ENCODE measurements at places on chromosomes 12 and 14.

DNA sequence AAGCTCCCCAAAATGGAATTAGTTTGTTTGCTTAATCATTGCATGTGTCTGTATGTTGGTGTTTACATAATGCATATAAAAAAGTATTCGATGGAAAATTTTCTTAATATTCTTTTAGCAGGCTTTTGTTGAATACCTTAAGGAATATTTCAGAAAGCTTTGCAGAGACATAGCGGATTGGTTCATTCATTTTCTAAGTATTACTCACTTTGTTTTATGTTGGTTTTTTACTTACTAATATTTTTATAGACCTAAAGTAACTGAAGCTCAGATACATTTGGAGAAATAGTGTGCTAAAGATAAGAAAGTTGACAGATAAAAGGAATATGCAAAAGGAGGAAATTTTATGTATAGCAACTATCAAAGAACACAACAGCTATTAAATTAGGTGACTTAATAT, 191.0 kb downstream of the ERC1 start:
- DNase-seq = no peak

DNA sequence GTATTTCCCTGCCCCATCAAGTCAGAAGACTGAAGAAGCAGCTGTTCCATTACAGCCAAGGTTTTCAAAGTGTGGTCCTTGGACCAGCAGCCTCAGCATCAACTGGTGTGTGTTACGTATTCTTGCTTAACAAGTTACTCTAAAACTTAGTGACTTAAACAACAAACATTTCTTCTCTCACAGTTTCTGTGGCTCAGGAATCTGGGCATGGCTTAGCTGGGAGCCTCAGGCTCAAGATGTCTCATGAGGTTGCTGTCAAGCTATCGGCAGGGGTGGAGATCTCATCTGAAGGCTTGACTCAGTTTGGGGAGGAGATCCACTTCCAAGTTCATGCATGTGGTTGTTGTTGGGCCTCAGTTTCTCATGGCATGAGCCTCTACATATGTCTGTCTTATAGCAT, 174.5 kb downstream of the KTN1 start:
- no peak for DNase-seq

DNA sequence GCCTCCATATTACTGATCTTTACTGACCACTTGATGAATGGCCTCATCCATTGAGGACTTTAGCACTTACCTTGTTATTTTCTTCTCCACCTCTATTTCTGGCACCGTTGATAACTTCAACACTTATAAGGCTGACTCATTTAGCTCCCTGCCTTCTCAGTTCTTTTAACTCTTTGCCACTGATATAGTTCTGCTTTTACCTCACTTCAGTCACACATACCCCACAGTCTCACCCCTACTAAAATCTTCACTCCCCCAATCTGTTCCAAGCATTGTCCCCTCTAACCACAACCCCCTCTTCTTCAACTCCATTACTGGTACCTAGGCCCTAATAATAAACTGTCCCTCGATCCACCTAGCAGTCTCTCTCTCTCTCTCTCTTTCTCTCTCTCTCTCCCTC, 141.0 kb downstream of the PAH start:
- DNase-seq = no peak

DNA sequence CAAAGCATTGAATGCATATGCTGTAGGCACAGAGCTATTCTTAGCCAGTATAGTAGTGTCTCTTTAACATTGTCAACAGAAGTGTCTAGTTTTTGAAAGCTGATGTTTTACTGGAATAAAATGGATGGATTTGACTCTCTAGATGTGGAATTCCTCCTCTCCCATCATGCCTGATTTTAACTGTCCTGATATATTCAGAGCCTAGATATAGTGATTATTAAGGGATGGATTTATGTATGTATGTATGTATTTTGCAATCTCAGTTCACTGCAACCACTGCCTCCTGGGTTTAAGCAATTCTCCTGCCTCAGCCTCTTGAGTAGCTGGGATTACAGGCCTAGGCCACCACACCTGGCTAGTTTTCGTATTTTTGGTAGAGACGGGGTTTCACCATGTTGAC, 144.8 kb upstream of the NAV3 start:
- no peak for DNase-seq

GRCh38 chr12:26769611-26770010, 63.4 kb downstream of the ITPR2 start:
- no peak for DNase-seq

DNA sequence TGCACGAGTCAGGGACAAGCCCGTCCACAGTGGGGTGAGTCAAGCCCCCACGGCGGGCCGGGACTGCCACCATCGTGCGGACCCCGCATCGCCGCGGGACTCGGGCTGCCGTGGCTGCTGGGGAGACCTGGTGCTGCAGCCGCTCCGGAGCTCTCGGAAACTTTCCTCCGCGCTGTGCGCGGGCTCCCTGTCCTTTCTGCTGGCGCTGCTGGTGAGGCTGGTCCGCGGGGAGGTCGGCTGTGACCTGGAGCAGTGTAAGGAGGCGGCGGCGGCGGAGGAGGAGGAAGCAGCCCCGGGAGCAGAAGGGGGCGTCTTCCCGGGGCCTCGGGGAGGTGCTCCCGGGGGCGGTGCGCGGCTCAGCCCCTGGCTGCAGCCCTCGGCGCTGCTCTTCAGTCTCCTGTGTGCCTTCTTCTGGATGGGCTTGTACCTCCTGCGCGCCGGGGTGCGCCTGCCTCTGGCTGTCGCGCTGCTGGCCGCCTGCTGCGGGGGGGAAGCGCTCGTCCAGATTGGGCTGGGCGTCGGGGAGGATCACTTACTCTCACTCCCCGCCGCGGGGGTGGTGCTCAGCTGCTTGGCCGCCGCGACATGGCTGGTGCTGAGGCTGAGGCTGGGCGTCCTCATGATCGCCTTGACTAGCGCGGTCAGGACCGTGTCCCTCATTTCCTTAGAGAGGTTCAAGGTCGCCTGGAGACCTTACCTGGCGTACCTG, 1.1 kb downstream of the PDE3A start:
- DNase-seq = peak; percentile 69

- no peak for DNase-seq
Measured at GRCh38 chr14:92514844-92515514, 1.4 kb downstream of the RIN3 start.

DNA sequence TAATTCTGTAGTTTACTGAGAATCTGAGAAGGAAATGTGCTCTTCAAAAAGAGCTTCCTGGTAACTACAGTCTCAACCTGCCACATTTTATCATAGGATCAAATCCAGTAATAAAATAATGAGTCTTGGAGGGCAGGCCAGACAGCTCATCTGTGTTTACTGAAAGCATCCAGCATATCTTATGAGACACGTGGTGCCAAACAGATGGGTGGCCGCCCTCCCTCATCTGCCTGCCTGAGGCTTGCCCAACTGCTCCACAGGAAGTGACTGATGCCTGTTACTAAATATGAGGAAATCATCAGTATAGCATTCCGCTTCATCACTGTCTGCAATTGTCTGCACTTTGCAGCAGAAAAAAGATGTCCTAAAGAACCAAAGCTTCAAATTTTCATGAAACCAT, 13.5 kb downstream of the DHRS7 start:
- peak; percentile 70 for DNase-seq

DNA sequence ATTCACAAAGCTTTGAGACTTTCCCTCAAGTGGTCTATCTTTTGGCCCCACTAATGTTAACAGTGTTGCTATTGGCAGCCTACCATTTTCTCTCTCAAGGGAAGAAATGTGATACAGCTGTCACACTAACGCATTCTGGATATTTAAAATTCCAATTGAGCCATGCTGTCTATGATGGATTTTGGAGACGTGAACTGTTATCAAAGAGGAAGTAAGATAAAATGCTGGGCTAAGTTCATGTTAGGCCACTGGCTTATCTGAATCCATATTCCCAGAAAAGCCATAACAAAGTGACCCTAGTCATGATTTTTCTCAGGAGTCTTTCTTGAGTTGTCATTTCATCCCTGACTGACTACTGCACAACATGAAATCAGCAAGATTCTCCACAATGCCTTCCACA, 200.2 kb downstream of the PHLDA1 start:
- DNase-seq = no peak

GRCh38 chr14:91985521-91986255, 38.2 kb upstream of the FBLN5 start:
- DNase-seq = peak; percentile 15

- no peak for DNase-seq
Measured at GRCh38 chr14:23481979-23482822, 12.7 kb downstream of the NGDN start.
